H1 (cell line): ENCODE measurements at places on chromosomes 16 and 17.

DNA sequence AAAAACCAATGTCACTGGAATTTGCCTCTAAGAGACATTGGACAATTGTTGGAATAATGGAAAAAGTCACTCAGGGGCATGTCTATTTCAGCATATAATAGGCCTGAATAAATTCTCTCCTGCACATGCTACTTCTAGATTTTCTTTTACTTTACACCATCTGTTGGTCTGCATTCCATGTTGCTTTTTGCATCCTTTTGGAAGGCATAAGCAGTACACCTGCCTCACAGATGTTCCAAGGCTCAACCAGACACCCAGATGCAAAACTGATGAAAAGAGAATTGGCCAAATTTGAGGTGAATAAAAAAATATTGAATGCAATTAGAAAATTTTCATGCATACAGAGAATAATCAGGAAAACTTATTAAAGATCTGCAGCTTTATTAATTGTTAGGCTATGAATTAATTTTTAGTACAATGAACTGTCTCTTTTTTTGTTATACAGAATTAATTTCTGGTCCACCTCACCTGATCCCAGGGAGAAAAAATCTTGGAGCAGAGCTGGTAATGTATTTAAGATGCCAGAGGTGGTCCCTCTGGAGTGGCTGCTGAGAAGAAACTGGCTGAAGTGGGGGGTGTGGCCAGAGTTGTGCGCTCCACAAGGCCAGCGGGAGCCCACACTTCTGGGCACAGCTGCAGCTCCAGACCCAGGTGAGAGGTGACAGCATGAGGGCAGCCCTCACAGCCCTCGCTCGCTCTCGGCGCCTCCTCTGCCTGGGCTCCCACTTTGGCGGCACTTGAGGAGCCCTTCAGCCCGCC is 778.6 kb downstream of the CDH11 start:
- DNase-seq: no peak

DNA sequence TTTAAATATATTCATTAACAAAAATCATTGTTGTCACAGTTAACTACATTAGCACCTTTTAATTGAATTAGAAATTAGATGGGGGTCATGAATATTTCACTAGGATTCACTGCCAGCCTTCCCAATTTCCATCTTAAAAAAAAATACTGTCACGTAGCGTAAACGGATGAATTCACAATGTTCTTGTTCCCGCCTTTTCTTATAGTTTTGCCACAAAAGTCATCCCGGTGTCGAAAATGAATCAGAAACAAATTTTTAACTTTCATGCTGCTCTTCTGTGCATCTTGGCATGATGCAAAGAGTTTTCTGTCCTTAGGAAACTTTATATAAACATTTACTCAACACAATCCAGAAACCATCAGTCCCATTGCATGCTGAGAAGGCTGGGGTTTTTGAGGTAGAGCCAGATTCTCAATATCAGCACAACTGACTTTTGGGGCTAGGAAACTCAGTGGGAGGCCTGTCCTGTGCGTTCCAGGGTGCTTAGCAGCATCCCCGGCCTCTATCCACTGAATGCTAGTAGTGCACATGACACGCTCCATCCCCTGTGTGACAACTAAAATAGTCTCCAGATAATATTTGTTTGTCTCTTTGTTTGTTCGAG is 252.9 kb upstream of the XYLT1 start:
- DNase-seq: no peak

DNA sequence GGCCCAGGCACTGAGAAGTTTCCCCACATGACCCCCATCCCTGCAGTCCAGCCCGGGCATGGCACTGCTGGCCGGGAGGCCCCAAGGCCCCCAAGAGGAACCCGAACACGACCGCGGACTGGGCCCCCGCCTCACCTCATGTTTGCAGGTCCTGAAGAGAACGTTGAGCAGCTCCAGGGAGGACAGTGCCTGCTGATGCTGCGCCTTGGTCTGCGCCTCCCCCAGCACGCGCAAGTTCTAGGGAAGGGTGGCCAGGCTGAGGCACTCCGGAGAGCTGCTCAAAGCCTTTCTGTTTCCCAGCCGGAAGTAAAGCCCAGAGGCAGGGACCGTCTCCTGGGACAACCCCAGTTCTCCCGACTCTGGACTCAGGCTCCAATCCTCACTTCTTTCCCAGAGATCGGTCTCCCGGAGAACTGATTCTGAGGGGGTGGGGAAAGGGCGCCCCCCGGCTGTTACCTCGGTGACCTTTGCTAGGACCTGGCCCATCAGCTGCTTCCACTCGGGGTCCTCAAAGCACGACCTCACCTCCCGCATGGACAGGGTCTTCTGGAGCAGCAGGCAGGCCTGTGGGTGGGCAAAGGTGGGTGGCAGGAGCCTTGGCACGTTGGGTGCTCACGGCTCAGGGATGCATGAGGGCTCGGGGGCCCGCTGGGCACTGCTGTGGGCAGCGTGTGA is 13.7 kb downstream of the MYBBP1A start:
- DNase-seq: no peak

- DNase-seq: no peak
These were observed 70.1 kb upstream of the BCO1 start for GRCh38 chr16:81168406-81168805.

GRCh38 chr16:2704166-2704982 is 15.7 kb downstream of the PRSS27 start:
- no peak for DNase-seq

GRCh38 chr16:58039829-58040495 is 14.4 kb downstream of the MMP15 start:
- DNase-seq: no peak
